ENCODE measurements at places on chromosomes 1 and 21.

DNA sequence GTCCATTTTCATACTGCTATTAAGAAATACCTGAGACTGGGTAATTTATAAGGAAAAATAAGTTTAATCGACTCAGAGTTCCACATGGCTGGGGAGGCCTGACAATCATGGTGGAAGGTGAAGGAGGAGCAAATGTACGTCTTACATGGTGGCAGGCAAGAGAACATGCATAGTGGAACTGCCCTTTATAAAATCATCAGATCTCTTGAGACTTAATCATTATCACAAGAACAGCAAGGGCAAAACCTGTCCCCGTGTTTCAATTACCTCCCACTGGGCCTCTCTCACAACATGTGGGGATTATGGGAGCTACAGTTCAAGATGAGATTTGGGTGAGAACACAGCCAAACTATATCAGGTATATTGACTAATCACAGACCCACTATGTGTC lies 370.2 kb upstream of the USP24 start:
- DNase-seq, result no peak

- peak; percentile 20 for DNase-seq
Measured at GRCh38 chr1:77900687-77901293, 12.4 kb downstream of the NEXN start.

DNA sequence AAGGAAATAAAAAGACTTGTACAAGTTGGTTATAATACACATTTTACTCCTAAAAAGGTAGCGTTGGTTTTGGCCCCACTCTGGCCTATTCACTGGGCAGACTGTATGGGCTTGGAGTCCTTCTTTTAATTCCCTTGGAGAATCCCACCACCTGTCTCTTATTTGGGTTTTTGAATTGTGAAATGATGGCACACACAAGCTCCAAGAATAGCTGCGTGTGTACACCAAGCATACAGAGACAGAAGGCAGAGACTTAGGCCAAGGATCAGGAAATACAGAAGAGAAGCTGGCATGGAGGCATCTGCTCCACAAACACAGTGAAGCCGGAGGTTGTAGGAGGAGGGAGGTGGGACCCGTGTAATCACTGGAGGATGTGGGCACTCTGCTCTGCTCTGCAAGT lies 29.1 kb downstream of the DDR2 start:
- DNase-seq, result no peak

DNA sequence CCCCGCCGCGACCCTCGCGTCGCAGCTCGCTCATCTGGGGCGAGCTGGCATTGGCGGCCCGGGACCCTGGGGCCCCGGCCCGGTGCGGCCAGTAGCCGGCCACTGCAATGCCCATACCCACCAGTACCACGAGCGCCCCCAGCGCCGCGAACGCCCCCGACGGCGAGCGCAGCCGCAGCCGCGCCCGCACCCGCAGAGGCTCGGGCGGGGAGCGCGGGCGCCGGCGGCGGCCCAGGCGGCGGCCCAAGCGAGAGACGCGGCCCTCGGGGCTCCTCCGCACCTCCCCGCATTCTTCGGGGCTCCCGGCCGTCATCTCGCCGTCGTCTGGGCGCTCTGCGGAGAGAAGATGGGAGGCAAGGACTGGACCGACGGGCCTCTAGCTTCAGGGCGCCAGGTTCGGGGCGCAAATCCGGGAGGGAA lies 2.2 kb downstream of the TMEM200B start:
- no peak for DNase-seq

DNA sequence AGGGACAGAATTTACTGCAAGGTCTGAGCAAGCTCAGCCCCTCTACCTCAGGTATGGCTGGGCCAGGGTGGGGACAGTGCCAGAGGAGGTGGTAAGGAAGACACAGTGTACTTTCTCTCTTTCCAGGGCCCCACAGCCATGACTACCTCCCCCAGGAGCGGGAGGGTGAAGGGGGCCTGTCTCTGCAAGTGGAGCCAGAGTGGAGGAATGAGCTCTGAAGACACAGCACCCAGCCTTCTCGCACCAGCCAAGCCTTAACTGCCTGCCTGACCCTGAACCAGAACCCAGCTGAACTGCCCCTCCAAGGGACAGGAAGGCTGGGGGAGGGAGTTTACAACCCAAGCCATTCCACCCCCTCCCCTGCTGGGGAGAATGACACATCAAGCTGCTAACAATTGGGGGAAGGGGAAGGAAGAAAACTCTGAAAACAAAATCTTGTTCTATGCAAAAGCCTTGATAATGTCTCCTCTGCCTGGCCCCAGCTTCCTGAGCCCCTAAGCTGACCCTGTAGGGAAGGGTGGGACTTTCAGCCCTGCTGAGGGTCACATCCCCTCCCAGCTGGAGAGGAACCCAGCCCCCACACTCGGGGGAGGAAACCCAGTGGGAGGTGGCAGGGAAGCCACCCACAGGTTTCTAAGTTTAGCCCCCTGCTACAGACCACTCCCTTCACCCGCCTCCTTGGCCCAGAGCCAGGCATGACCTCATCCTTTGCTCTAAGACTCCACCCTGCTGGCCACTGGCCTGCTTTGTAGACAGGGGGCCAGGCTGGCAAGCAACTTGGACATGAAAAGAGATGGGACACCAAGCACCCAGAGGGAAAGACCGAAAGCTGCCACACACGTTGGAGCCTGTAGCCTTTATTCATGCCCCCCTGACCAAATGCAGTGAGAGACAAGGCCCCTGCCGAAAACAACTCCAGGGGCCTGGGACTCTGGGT lies 6.4 kb downstream of the RHOC start:
- DNase-seq, result peak; percentile 88

DNA sequence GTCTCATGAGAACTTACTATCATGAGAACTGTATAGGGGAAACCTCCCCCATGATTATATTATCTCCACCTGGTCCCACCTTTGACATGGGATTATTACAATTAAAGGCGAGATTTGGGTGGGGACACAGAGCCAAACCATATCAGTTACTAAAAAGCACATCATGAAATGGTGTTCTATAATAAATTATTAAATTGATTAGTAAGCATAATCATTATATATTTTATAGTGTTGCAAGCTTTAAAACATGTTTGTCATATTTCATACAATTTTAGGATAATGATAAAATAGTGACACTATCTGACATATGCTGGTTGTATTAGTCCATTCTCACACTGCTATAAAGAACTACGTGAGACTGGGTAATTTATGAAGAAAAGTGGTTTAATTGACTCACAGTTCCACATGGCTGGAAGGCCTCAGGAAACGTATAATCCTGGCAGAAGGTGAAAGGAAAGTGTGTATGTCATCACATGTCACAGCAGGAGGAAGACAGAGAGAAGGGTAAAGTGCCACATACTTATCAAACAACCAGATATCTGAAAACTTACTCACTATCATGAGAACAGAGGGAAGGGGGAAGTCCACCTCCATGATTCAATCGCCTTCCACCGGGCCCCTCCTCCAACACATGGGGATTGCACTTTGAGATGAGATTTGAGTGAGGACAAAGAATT lies 539.2 kb upstream of the OLFM3 start:
- DNase-seq, result no peak

- no peak for DNase-seq
Measured at GRCh38 chr1:2516124-2516523, 10.3 kb downstream of the PANK4 start.

- no peak for DNase-seq
Measured at GRCh38 chr1:17141441-17142197, 22.4 kb upstream of the PADI2 start.

All from GDM1 (cell line).